ENCODE measurements at places on chromosomes 3 and 15.

DNA sequence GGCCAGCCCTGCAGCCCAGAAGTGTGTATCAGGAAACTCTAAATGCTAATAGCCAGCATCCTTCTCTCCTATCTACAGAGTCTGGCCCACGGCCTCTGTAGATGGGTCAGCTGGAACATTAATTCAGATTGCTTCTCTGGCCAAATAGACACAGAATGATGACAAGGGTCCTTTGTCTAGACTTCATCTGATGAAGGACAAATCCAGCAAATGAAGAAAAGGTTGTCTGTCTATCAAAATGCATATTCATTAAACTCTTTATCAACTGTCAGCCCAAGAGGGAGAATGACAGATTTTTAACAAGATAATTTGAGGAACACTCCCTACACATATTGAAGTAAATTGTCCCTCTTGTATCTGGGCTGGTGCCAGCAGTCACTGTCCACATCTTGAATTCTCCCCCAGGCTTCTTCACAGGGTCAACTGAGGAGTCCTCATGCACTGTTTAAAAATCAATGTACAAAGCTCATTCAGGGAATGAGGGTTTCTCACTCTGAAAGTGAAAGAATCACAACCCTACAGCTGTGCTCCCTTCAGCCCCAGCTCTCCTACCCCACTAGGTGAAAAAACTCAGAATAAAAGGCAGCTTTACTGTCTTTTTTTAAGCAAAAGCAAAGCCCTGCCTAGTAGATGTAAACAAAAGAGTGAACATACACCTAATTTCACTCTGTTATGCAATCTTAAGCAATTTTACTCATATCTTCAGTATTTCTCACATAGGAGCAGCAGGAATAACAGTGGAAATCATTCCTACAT lies 507.7 kb downstream of the IGSF11 start:
- peak; percentile 85 for DNase-seq

DNA sequence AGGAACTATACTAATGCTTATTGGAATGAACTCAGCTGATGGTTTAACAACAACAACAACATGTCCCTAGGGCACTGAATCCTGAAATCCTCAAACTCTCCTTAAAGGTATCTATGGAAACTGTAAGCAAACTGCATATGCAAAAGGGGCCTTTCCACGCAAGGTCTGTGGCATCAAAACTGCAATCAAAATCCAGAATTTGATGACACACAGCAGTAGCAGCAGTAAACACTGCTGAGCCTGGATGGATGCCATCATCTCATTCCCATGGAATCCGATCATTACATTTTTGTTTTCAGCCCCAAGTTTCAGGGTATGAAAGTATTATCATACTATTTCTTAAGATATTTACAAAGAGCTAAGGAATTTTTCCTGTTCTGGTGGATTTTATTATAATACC lies 399.7 kb downstream of the VPS13C start:
- DNase-seq: no peak

GRCh38 chr15:55960946-55961345 lies 32.5 kb downstream of the NEDD4 start:
- DNase-seq: no peak

DNA sequence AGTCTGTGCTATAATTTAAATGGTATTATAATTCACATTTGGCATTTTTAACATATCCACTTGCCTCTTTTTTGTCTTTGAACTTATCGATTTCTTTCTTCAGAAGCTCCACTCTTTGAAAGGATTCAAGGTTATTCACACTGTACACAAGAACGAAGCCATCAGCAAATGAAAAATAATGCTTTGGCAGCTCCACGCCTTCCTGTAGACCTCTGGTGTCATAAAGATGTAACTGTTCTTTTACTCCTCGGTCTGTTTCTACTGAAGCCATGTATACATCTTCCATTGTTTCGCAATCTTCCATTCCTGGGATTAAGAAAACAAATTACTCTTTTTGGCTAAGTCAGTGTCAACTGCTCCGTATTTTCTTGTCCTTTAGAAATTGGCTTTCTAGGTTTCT lies 16.0 kb downstream of the NKIRAS1 start:
- DNase-seq: no peak

DNA sequence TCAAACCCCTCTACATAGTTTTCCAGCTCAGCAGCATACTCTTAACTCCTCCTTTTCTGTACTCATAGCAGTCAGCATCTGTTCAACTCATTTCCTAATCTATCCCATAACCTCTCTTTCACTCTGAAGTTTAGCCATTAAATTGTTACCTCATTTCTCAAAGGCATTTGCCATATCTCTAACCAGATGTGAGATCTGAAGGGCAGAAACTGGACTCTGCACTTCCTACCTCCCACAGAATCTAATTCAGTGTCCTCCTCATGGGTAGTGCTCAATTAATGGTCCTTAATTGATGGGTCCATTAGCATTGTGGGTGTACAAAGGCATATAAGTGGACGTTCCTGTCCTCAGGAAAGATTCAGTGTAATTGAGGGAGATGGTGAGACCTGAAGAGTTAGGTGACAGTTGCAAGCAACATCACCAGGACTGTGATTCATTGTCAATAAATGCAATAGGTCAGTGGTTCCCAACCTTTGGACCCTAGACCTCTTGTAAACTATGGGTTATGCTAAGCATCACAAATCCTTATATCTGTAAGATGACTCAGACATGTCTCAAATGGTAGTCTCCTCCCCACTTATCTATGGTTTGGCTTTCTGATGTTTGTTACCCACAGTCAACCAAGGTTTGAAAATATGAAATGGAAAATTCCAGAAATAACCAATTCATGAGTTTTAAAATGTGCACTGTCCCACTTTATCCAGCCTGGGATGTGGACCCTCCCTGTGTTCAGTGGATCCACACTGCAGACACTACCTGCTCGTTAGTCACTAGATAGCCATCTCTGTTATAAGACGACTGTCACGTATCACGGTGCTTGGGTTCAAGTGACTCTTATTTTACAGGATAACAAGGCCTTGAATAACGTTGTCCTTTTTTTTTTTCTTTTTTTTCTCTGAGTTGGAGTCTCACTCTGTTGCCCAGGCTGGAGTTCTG lies 25.0 kb upstream of the UACA start:
- no peak for DNase-seq

DNA sequence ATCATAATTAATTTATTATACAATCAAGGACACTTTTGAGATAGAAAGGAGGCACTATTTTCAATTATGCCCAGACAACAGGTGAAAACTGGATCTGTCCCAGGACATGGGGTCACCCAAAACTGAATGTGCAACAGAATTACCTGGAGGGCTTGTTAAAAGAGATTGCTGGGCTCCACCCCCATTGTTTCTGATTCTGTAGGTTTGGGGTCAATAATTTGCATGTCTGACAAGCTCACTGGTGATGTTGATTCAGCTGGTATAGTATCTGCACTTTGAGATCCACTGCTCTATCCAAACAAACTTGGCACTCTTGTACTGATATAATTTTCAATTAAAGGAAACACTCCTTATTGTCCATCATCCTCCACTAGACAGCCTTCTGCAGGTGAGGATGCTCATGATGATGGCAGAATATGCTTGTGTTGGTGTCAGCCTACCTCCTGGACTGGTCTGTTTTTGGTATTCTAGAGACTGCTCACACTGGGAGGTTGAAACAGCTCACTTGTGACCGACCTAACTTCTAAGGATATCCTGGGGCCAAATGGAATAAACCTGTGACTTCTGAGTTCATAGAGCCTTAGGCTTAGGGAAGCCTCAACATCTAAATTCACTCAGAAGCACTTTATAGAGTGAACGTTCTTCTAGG lies 2.2 kb downstream of the P2RY14 start:
- DNase-seq: no peak

DNA sequence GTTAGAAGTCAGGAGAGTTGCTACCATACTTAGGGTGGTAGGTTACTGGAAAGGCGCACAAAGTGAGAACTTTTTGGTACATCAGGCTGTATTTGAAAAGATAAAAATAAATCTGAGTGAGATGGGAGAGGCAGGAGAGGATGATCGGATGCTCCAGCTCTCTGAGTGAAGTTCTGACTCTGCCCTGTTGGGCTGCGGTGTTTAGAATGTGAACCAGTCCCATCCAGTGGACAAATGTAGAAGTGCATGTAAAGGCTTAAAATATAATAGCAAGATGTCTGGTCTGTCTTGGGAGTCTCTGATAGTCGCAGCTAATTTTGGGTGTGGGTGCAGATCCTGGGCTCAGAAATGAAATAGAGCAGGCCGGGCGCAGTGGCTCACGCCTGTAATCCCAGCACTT lies 30.4 kb downstream of the ACKR2 start:
- DNase-seq: peak; percentile 88

DNA sequence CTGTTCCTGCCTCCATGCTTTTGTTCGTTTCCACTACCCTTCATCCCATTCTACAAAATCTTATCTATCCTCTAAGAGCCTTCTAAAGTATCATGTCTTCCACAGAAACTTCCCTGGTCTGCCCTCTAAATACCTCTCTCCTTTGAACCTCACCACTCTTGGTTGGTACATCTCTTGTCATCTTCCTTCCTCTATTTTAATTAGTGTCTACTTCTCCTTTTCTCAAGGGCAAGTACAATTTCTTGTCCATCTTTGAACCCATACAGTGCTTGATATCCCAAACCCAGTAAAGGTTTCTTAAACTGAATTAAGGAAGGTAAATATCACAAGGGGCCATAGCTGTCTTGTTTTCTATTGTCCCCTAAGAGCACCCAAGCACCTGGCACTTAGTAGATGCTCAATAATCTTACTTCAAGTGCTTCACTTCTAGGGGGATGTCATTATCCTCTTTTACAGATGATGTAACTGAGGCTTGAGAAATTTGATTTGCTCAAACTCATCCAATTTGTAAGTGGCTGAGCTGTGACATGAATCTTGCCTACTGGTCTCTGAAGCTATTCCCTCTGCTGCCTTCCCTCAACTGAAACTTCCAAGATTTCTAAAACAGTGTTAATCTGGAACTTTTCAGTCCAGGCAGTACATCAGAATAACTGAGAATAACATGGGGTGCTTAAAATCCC lies 2.6 kb upstream of the DAPK2 start:
- DNase-seq: no peak

- DNase-seq: peak; percentile 68
Measured at GRCh38 chr3:127544192-127544802, 46.2 kb downstream of the TPRA1 start.

DNA sequence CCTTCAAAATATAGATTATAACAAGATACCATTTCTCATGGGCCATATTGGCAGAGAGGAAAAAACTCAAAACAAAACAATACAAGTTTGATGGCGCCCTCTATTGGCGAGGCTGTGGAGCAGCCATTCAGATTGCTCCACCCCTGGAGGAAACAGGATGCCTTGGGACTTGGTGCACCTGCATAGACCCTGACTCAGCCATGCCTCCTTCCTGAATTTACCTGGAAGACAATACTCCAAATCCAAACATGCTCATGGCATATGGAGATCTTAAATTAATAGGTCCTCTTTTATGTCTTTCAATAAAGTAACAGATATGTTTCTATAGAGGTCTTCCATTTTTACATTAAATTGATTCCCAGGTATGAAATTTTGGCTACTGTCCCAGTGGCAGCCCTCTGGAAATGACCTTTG lies 90.0 kb downstream of the APBA2 start:
- DNase-seq: peak; percentile 72

DNA sequence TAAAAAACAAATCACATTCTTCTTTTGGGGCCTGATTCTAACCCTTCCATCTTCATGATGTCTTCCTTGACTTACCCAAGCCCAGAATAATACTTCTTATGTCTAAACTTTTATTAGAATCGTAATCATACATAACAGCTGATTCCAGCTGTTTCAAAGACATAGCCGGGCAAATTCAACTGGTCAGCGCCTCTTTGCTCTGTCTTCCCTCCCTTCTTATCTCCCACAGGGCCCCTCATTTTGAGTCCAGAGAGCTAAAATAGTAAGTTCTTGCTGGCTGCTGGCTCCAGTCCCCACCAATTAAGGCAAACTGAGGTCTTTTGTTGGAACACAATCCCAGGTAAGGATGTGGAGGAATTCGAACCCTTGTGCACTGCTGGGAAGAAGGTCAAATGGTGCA lies 108.6 kb downstream of the ADCY5 start:
- DNase-seq: no peak

- no peak for DNase-seq
Measured at GRCh38 chr3:177429771-177430170, 232.5 kb upstream of the TBL1XR1 start.

GRCh38 chr3:53286727-53287126 lies 30.9 kb upstream of the TKT start:
- peak; percentile 67 for DNase-seq

- DNase-seq: no peak
Measured at GRCh38 chr3:154126651-154127050, 5.5 kb downstream of the ARHGEF26 start.

- DNase-seq: no peak
Measured at GRCh38 chr15:99442252-99442897, 123.4 kb upstream of the MEF2A start.

Data from pons (tissue), 1 donor.